RWPE1 (cell line): ENCODE measurements at places on chromosomes 3 and 15.

DNA sequence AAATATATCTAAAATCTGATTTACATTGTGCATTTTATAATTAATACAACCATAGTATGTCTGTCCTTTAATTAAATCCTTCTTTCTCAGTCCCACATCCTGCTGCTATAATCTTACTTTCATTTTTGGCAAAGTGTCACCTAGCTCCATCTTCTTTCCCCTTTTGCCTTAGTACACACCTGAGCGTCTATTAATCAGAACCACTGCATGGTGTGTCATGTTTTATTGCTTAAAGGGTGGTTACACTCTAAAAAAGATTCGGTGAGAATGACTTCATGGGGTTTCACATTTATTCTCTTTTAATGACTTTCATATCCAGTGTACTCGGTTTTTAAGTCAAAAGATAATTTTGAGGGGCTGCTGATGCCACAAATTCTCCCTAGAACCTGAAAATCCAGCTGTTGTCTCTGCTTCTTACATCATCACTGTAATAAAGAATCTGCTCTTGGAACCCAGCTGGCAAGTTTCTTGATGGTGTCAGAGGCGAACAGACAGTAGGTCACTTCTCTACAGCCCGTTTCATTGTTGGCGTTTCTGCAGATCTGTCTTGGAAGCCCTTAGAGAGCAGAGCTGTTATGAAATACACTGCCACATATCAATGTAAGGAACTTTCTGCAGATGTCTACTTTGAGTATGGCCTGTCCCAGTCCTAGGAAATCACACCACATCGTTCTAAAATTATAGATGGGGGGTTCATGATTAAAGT lies 99.7 kb downstream of the TIGIT start:
- DNase-seq = no peak

GRCh38 chr15:63218100-63218808 lies 28.8 kb downstream of the RAB8B start:
- DNase-seq = peak; percentile 37

GRCh38 chr3:10753964-10754363 lies 62.1 kb upstream of the SLC6A11 start:
- peak; percentile 37 for DNase-seq

DNA sequence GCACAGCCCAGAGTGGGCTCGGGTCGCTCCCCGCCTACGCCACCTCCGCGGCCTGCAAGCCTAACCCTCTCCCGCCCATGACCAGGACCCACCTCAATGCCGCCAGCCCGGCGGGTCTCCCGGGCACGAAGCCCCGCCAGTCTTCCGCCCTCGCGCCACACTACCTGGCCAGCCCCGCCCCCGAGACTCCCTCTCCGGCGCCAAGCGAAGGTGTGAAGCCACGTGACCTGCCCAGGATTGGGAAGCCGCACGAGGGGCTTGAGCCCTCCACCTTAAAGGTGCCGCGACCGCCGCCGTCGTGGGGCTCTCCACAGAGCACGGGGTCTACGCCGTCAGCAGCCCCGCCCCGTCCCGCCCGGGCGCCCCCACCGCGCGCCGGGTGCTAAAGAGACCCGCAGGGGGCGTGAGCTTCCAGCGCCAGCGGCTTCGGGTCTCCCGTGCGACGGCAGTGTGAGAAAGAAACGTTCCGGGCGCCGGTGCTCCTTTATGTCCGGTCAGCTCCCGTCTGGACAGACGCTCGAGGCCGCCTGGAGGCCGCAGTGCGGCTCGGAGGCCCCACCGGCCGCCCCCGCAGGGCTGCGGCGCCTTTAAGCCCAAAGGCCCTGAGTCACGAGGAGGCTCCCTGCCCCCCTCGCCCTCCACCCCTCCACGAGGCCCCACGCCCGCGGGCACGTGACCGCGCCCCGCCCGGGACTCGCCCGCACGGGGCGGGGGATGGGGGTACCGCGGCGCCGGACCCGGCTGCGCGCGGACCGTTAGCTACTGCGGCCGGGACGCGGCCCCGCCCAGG lies at the start of gene CPEB1:
TSS of gene CPEB1 (minus strand) at position 319 of the 790 bp plus-strand sequence. CDS start 18,904 bp downstream, outside the sequence.
- peak; percentile 46 for DNase-seq

GRCh38 chr15:64045774-64046420 lies 388 bp downstream of the DAPK2 start:
- peak; percentile 63 for DNase-seq

- no peak for DNase-seq
Observed at GRCh38 chr3:14512942-14513327, 27.2 kb downstream of the GRIP2 start.

DNA sequence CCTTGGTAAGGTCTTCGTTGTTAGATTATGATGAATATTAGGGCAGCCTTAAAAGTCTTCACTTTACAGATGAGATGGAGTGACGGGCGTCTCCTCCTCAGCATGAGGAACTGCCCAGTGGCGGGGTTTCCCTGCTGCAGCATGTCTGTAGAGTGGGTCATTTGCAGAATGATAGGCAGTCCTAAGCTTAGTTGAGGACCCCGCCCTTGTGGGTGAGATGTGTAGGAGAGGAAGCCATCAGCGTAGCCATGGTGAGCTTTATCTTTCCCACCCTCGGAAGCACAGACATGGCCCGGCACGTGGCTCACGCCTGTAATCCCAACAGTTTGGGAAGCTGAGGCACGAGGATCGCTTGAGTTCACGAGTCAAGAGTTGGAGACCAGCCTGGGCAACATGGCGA lies 877 bp downstream of the NIT2 start:
- DNase-seq = peak; percentile 45

DNA sequence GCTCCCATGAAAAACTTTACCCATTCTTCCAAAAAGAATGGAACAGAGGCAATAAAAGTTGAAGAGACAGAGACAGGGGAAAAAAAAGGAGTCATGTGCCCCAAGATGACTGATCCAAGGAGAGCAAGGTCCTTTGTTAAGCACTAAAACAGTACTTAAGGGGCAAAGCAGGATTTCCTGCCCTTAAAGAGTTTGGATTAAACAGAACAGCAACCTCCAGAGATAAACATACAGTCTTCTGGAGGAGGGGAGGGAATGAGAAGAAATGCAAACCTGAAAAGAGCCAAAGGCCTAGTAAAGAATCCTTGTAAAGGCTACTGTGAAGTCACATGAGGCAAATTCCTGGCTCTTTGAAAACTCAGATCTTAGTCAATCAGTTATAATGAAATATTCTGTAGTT lies 38.2 kb downstream of the SHQ1 start:
- DNase-seq = no peak

DNA sequence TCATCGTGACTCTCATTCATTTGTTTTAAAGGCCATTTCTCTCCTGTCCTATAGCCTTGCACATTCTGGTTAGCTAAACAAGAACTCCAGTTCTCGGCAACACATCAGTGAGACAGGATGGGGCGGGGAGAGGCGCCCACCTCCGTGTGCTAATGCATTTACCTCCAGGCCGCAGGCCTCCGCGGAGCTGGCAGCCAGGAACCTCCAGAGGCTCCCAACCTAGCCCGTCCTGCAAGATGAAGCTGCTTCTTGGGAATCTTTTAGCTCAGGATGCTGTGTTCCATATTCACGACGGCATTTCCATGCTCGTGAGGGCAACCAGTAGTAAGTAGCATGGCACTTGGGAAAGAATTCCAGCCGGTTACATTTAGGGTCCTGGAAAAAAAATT lies 47.9 kb downstream of the RGMA start:
- no peak for DNase-seq

DNA sequence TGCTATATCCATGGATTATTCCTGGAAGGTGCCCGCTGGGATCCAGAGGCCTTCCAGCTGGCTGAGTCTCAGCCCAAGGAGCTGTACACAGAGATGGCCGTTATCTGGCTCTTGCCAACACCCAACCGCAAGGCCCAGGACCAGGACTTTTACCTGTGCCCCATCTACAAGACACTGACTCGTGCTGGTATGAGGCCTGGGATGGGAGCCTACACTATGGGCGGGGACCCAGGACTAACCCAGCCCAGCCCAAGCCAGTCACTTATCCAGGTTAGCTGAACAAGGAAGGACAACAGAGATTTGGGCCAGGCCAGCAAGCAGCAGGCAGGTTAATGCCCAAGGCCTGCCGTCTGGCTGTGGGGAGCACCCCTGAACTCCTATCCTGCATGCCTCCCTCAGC lies 45.3 kb downstream of the SEMA3G start:
- no peak for DNase-seq

- DNase-seq = no peak
Observed at GRCh38 chr15:79168922-79169456, 78.4 kb upstream of the RASGRF1 start.

- no peak for DNase-seq
Observed at GRCh38 chr3:6287088-6287875, 573.6 kb upstream of the GRM7 start.

DNA sequence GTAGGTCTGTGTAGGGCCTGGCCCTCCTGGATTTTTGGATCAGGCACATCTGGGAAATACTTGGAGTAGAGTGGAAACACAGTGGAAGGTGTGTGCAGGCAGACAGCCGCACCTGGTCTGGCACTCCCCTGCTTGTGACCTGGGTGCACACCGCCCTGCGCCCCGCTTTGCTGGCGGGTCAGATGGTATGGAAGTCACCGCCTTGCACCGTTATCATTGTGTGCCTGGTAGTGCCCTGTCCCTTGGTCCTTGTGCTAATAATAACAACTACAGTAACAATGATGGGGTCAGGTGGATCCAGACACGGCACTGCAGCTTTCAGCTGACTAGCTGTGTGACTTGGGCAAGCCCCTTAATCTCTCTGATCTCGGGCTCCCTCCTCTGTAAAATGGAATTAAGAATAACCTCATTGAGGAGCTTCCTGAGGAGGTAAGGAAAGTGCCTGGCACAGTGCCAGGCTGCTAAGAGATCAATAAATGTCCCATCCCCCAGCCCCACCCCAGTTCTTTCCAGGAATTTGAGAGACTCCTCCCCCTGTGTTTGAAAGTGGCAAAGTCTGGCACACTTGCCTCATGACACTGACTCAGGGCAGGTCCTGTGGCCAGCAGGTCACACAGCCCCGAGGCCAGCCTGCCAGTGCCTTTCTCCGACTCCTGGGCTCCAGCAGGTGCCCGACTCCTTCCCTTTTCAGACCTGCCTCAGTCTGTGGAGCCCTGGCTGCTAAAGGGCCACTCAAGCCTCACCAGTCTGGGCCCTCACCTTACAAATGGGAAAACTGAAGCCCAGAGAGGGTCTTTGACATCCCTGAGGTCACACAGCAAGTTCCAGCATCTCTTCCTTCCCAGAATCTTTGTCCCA lies 9.8 kb downstream of the ISG20 start:
- no peak for DNase-seq

DNA sequence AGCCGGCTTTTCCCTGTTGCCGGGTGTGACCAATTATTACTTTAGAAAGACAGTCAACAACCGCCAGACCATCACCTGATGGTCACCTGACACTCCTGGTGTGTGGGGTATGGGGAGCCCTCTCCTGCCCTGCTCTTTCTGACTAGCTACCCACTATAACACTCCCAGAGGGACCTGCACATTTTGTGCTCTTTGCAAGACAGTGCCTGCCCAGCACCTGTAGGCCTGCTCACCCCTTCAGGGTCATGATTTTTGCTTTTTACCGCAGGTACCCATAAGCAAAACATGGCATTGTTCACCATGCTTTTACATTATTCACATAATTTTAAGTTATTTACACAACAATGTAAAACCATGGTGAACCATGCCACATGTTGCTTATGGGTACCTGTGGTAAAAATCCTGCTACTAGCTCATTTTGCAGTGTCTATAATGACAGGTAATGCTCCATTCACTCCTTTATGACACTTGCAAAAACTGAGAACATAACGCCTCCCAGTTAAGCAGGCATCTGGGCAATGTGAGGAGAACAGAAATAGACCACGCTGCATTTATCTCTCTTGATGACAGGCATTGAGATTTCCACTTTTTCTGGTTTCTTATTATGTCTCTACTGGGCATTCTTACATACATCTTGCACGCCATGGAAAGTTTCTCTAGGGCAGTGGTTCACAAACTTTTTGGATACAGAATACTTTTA lies 9.9 kb downstream of the CCRL2 start:
- no peak for DNase-seq

DNA sequence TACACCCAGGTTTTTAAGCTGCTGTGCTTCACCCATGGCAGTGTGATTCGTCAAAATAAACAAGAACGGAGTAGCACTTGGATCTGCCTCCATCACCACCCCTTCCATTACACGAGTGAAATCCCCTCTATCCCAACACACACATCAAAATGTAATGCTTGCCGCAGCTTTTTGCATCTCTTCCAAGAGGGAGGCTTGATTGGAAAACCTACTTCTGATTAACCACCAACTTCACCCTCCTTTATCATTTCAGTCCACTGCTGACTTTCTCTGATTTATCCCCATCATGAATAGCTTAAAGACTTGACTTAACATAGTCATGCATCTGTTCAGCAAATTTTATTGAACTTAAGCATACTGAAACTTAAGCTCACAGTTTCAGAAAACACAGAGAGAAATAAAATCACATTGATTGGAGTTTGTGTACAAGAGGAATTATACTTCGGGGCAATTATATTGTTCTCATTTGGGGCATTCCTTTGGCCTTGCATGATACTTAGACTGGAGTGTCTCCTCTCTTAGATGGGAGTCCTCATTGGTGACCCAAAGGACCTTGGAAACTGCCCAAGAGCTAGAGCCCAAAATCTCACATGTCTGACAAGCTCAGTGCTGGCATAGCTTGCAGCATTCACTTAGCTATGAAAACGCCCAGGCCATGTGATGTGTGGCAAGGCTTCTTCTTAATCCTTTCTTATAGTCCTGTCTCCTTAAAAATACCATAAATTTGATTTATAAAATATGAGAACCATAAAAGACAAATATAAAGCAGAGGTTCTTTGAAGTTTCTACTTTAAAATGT lies 124.3 kb upstream of the UMPS start:
- no peak for DNase-seq
